ENCODE measurements at places on chromosomes 7 and 10.

DNA sequence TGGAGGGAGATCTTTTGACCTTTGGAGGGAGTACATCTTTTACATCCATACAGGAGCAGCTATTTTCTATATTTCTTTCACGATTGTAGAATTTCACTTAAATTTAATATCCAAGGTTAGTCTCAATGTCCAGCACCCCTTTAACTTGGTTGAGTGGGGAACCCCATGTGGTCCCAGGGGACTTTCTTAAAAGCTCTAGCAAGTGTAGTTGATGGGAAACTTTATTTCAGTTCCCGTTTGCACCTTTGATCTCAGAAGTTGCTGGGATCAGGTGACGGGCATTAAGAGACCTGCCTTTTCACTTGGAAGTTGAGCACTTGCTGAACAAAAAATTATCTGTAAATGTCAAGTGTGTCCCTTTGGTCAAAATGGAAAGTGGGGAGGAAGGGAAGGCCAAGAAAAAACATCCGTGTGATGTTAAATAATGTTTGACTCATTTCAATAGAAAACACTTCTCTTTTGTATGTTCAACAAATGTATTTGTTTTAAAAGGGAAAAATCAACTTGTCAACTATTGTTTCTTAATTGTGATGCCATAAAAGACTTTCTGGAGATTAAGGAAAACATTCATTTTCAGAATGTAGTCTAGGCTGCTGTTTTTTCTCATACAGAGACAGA, 370.1 kb upstream of the GALNT17 start:
- DNase-seq = no peak

DNA sequence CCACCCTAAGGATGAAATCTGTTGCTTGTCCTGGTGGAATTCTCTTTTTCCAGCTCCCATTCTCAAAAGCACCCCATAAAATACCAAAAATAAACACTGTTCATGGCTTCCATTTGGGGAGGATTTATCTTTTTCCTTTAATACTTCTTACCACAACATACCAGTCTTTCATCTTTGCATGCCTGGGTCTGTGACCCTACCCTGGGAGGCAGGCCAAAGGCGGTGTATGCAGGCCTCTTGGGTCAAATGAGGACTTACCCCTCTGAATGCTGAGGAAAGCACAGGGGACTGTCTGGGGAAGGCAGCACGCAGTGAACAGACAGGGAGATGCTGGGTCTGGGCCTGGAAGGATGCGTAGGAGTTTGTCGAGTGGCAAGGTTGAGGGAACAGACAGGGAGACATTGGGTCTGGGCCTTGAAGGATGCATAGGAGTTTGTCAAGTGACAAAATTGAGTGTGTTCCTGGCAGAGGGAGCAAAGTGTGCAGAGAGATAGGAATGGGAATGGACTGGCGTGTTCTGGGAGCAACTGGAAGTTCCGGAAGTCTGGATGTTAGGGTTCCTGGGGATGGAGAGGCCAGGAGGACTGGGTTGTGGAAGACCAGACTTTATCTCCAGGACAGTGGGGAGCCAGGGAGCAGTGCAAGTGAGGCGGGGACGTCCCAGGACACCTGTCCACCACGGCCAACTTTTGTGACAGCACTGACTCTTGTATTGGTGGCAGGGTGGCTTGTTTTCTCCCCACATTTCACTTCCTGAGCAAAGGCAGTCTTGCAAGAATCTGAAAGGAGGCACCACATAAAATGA, 40.8 kb downstream of the MYL10 start:
- no peak for DNase-seq

GRCh38 chr10:133009218-133009950, 67.0 kb upstream of the CFAP46 start:
- no peak for DNase-seq

- no peak for DNase-seq
Measured at GRCh38 chr7:97313900-97314299, 196.4 kb downstream of the SDHAF3 start.

GRCh38 chr7:484356-485101, 35.1 kb downstream of the PDGFA start:
- no peak for DNase-seq

Measured in DMS53 (cell line).